Stimulated activated CD4-positive, alpha-beta T cell treated with anti-CD3 and anti-CD28 coated beads, Interleukin-12 subunit alpha, Interleukin-12 subunit beta, amount 100 ng/mL, for 48 hours (primary cell): ENCODE measurements at places on chromosomes 2 and 18.

GRCh38 chr2:105647731-105648130 lies 97.0 kb upstream of the NCK2 start:
- DNase-seq, result no peak

DNA sequence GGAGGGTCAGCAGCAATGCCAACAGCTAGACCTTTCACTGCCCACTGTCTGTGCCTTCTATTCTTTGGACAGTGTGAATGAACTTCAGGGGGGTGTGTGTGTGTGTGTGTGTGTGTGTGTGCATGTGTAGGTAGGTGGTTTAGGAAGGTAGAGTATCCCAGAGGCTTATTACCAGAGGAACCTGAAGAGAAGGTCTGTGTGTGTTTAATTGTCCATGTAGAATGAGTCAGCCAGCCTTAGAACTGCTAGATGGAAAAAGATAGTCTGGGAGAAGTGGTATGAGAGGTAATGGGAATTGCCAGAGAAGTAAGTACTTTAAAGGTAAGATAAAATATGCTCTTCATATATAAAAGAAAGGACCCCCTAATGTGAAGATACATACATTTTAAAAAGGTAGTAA lies 522.2 kb downstream of the PIK3C3 start:
- DNase-seq, result no peak

- no peak for DNase-seq
Measured at GRCh38 chr2:106140913-106141312, 53.2 kb downstream of the UXS1 start.

DNA sequence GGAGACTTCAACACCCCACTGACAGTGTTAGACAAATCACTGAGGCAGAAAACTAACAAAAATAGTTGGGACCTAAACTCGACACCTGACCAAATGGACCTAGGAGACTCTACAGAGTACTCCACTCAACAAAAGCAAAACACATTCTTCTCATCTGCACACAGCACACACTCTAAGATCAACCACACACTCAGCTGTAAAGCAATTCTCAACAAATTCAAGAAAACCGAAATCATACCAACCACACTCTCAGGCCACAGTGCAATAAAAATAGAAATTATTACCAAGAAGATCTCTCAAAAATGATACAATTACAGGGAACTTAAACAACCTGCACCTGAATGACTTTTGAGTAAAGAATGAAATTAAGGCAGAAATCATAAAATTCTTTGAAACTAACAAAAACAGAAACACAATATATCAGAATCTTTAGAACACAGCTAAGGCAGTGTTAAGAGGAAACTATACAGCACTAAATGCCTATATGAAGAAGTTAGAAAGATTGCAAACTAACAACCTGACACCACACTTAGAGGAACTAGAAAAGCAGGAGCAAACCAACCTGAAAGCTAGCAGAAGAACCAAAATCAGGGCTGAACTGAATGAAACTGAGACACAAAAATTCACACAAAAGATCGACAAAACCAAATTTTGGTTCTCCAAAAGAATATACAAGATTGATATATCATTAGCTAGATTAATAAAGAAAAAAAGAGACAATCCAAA lies 46.3 kb downstream of the RTTN start:
- no peak for DNase-seq

- DNase-seq, result no peak
Measured at GRCh38 chr2:191789796-191790195, 57.1 kb downstream of the CAVIN2 start.

- DNase-seq, result peak; percentile 25
Measured at GRCh38 chr2:190533968-190534309, 583 bp downstream of the NEMP2 start.

GRCh38 chr2:37377187-37377532 lies 32.7 kb downstream of the QPCT start:
- no peak for DNase-seq

GRCh38 chr2:55001716-55002115 lies 48.5 kb downstream of the RTN4 start:
- no peak for DNase-seq

GRCh38 chr2:205686056-205686782 lies 3.9 kb downstream of the NRP2 start:
- no peak for DNase-seq

GRCh38 chr2:196413821-196414274 lies 225.7 kb upstream of the CCDC150 start:
- DNase-seq, result no peak

- DNase-seq, result no peak
Measured at GRCh38 chr18:75477900-75478299, 50.4 kb upstream of the SMIM21 start.

DNA sequence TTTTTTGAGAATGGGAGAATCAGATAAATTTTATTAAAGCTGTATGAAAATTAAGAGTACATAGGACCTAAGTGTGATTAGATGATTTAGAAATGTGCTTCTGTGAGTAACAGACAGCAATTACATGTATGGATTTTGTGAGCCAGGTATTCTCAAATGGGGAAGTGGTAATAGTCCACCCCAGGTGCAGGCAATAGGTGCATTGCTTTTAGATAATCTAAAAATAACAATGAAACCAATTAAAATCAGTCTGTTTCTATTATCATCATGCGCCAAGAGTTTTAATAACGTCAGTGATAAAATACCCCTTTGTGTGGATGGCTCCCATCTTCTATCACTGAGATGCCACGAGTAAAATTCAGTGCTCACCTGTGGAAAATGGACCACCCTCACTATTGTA lies 265.3 kb downstream of the RNF144A start:
- no peak for DNase-seq

- DNase-seq, result no peak
Measured at GRCh38 chr2:41207578-41207977, 755.7 kb upstream of the SLC8A1 start.

GRCh38 chr2:222115296-222115695 lies 183.5 kb downstream of the PAX3 start:
- no peak for DNase-seq

DNA sequence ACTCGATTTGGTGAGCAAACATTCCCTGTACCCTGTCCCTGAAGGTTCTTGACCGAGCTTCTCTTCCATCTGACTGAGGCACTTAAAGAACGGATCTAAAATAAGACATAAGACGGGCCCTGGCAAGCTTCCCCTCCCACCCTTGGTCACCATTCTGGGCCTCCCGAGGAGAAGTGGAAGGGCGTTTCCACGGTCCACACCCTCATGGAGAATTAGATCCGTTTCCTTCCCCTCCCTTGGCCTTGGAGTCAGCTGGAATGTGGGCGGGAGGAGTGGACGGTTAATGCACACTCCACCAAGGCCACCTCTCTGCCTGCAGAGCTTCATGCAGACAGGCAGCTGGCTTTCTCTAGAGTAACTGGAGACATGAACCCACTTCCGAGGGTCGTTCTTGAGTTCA lies 257.3 kb upstream of the APCDD1 start:
- DNase-seq, result no peak

GRCh38 chr18:55069497-55069896 lies 110.2 kb upstream of the CCDC68 start:
- DNase-seq, result no peak

- DNase-seq, result no peak
Measured at GRCh38 chr2:222752746-222753145, 81.3 kb downstream of the MOGAT1 start.

DNA sequence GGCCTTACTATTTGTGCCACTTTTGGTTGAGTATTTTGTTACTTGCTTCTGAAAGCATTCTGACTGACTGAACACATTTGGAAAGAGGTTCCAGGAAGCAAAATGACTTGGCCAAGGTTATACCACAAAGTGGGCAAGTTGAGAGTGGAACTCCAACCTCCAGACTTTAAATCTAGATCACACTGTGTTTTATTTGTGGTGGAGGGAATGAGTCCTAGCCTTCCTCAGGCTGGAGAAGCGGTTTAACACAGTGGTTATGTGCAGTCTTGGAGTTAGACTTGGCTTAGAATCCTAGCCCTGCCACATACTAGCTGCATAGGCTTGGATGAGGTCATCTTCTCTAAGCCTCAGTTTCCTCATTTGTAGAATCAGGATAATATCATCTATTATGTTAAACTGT lies 33.4 kb downstream of the PLEKHM3 start:
- DNase-seq, result no peak

DNA sequence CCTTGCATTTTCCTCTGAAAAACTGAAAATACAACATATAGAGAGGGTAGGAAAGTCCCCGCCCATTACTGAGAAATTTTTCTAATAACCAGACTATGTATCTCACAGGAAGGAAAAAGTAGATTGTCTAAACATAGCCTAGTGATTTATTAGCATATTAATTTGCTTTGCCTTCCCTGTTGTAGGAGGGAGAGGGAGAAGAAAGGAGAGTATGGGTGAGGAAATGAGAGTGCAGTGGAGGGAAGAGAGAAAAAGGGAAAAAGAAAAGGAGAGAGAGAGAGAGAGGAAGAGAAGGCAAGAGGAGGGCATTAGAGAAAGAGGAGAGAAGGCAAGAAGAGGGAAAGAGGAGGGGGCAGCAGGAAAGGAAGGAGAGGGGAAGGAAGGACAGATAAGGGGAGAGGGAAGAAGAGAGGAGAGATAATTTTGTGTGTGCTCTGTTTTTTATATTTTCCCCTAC lies 3.6 kb upstream of the KYNU start:
- DNase-seq, result no peak

- DNase-seq, result no peak
Measured at GRCh38 chr2:109264595-109265328, 135.8 kb downstream of the SH3RF3 start.

DNA sequence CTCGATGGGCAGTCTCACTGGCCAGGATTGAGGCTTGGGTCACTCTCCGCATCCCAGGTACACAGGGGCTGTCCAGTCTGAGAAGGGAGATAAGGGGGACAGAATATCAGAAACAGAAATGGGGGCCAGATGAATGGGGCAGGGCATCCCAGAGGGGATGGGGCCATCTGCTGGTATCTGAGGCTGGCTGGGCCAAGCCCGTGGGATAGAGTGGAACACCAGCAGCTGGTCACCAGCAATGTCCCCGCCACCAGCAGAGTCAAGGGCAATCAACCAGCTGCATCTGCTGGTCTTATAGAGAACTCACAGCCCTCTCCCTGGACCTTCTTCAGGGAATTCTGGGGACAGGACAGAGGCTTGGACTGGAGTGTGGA lies 128.8 kb upstream of the HAAO start:
- no peak for DNase-seq

GRCh38 chr2:49845021-49845420 lies 690.7 kb upstream of the FSHR start:
- no peak for DNase-seq

GRCh38 chr2:207565736-207566500 lies 36.2 kb downstream of the CREB1 start:
- no peak for DNase-seq

GRCh38 chr18:57533006-57533867 lies 53.3 kb downstream of the FECH start:
- no peak for DNase-seq

DNA sequence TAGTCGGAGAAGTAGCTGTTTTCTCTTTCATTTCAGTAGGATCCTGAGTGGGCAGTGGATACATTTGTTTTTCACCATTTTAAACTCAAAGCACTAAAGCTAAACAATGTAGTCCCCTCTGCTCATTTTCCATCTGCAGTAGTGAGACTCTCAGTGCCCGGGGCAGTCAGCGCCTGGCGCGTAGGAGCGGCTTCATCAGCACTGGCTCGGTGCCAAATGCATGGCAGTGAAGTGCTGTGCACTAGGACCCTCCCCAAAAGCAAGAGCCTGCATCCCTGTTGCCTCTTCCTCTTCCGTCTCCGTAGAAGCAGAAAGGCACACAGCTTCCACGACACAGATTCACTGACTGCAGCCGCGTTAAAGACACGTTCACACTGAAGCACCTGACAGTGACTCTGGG lies 19.0 kb upstream of the ESPNL start:
- DNase-seq, result no peak

GRCh38 chr2:27191070-27191829 lies 20.6 kb upstream of the ATRAID start:
- DNase-seq, result no peak

DNA sequence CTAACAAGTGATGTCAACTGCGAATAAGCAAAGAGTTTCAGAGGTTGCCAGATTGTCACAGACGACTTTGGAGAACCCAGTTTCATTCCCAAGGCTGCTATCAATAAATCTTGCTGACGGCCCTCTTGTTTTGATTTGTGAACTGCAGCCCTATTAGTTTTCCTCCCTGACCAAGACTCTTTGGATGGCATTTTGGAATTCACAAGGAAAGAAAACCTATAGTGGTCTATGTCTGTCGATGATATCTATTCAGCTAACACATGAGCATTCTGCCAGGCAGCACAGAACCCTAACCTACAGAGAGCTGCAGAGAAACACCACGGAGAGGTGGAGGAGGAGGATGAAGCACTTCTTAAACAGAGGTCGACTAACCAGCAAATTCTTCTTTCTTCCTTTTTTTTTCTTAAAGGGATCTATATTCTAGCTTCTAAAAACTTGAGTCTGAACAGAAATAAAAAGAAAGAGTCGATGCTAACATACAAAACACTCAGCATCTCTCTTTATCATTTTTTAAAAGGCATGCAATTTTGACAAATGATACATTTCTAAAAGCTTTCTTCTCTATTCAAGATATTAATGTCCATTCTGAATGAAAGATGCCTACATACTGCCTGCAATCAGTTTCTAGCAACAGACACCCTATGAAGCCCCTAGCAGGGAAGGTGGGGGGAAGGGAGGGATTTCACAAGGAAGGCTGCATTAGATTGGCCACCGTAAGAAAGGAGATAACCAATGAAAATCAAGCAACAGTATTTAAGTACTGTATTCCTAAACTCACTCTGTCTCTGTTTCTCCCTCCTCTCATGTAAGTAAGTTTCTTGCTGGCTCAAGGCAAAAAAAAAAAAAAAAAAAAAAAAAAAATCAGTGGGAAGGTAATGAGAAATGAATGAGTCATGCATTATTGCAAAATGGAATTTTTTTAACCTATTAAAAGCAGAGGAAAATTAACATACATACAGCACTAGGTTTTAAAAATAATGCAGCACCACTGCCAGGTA lies 83.0 kb upstream of the CHRNA1 start:
- DNase-seq, result no peak

GRCh38 chr2:143577489-143577888 lies 448.3 kb downstream of the ARHGAP15 start:
- DNase-seq, result no peak

DNA sequence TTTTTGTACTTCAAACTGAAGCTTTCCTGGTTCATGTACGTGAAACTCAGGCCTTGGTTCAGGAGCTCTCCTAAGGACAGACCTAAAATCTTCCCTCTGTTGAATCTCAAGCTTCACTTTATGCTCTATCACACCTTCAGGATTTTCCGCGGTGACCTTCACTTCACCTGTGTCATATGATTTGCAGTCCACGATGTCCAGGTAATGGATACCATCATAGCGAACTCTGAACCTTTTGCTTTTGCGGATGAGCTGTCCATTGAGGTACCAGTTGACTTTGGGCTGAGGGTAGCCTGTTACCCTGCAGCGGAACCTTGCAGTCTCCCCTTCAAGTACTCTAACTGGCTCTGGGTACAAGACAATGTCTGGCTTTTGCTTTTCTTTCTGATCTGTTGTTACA lies 31.2 kb downstream of the TTN start:
- no peak for DNase-seq

- DNase-seq, result no peak
Measured at GRCh38 chr2:174058026-174058425, 92.9 kb upstream of the SP3 start.

- DNase-seq, result no peak
Measured at GRCh38 chr2:210337159-210337558, 22.2 kb upstream of the MYL1 start.

- no peak for DNase-seq
Measured at GRCh38 chr2:134479696-134480330, 225.9 kb downstream of the MGAT5 start.
